ENCODE measurements at places on chromosomes 7 and 10.

DNA sequence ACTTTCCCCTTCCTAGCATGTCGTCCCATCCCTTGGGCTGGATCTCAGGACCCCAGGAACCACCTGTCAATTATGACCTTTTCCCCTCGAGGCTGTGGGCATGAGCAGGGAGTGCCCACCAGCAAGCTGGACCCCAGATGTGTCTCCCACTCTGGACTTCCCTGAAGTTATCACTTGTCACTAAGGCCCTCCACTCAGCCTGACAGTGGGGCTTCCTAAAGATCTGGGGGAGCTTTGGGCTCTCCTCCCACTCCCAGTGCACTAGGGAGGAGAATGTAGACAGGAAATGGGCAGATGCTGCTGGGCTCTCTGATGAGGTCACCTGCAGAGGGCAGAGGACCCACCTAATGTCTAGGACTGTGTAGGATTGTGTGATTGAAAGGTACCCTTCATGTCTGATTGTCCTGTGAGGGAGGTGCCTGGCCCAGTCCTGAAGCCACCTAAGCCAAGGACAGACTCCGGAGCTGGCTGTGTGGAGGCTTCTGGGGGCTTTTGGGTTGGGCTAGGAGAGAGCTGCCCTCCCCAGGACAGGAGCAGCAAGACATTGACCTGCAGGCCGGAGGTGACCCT, 18.7 kb downstream of the MYO1G start:
- no peak for DNase-seq

DNA sequence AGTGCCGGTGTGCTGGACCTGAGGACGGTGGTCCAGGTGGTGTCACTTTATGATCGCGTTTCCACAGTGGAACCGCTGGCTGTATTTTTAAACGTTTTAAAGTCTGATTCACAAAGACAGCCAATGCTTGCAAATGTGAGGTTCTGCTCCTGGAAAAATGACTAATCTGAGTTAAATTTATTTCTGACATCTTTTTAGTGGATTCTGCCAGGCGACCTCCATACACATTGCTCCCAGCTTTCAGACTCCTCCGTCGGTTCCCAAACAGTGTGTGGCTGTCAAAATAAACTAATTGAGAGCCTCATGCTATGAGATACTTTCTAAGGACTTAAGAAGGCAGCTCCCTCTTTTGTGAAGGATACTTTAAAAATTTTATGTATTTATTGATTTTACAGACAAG, 12.7 kb upstream of the TTYH3 start:
- no peak for DNase-seq

DNA sequence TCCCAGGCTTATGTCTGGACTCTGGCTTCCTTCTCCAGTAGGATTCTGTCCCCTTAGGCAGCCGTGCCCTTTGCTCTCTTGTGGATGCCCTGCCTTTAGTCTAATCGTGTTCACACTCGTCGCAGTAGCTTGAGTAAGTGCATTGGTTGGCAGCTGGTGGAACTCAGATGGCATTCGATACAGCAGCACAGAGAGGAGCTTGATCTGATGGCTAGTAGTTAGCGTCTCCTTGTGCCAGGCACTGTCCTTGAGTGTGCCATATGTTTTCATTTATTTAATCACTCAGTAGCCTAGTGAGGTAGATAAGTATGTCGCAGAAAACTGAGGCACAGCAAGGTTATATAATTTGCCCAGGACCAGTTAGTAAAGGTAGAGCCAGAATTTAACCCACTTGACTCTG, 18.2 kb upstream of the PARP12 start:
- DNase-seq = no peak

DNA sequence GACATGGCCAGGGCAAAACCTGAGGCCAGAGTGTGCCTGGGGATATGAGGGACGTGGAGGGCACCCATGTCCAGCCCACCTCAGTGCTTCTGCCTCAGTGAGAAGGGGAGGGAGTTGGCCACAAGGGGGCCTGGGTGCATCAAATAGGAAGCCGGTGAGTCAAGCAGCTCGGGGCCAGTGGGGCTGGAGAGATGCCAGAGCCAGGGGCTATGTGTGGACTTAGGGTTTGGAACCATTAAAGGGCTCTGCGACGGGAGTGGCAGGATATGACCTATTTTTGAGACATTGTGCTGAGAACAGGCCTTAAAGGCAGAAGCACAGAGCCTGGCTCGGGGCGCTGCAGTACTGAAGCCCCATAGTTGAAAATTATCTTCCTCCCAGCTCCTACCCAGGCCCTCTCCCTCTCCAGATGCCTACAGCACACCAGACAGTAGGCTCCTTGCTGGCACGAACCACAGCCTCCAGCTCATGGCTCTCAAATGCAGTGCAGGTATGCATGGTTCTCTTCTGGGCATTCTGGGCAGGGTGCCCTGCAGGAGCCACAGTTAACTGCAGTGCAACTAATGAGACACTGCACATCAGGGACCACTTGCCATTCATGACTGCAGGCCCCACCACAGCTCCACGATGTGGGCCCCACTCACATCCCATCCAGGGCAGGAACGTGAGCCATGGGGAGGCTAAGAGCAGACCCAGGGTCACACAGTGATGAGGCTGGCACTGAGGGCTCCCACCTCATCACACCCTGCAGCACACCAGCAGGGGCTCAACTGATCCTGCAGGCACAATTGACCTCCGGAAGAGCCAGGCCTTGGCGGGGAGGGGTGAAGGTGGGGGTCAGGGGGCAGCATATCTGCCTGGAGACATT, 7.2 kb upstream of the PGAM2 start:
- peak; percentile 61 for DNase-seq

- no peak for DNase-seq
Measured at GRCh38 chr10:125983161-125983560, 86.8 kb downstream of the FANK1 start.

DNA sequence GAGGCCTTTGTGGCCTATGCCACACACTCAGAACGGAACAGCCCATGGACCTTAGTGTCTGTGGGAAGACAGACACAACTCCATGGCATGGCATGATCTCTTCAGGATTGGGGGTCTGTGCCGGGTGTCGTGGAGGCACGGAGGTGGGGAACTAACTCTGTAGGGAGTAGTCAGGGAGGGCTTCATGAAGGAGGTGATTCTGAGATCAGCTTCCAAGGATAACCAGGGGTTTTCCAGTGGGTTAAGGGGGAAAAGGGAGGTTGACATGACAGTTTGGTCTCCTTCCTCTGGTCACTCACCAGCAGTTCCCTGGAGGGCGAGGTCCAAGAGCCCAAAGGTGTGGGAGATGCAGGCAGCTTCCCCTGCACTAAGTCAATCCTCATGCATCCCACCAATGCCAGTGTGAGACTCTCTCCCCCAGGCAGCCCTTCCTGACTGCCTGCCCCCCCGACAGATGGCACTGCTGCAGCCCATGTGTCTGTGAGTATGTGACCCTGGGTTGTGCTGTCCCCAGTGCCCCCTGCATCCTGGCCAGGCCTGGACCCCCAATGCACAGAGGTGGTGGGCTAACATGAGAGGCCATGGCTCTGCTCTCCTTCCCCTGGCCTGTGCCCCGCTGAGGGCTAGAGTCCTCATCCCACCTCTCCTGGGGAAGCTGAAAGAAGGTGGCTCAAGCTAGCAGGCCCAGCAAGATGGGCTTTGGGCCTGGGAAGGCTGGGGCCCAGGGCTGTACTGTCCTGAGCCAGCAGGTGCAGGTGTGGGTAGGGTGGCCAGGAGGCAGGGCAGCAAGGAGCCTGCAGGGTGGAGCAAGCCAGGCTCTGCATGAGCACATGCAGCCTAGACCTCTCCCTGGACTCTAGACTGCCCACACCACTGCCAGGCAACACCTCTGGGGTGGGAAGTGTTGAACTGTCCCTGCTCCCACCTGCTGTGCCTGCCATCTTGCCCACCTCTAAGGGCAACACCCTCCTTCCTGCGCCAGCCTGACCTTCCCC, 39.7 kb downstream of the RASGEF1A start:
- no peak for DNase-seq

DNA sequence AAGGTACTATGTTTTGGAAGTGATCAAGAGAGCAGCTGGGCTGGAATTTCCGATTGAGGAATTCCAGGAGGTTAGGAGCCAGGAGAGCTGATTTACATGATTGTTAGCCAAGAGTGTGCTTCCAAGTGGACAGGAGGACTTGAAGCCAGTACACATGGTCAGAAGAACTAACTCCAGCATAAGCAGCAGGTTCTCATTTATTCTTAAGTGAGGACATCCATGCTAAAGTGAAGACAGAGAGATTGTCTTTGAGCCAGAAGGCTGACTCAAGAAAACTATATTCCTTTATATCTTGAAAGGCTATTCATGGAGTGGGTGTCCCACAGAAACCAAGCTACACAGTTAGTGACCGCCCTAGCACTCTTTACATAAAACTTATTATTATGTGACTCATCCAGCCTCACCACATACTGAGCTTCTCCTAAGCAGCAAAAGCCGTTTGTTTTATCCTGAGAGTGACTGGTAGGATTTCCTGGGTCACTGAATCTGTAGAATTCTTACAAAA, 56.7 kb upstream of the SEMA3A start:
- DNase-seq = no peak

- DNase-seq = no peak
Measured at GRCh38 chr10:48568131-48568530, 36.7 kb downstream of the ARHGAP22 start.

GRCh38 chr10:113709221-113709838, 29.6 kb downstream of the CASP7 start:
- DNase-seq = no peak

DNA sequence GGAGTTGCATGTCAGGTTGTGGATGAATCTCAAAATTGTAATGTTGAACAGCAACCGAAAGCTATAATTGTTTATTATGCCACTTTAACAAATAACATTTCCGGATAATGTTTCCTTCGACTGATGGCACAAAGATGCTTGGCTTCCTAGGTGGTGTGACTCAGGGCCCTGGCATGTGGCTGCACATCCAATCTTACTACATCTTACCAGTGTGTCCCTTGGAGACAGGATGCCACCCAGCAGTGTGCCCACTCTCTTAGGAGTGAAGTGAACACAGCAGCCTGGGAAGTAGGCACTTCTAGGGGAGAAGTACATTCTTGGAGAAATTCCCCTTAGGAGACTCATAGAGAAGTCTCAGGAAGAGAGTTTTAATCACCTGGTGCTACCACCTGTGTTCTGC, 33.0 kb upstream of the GPR26 start:
- DNase-seq = no peak

DNA sequence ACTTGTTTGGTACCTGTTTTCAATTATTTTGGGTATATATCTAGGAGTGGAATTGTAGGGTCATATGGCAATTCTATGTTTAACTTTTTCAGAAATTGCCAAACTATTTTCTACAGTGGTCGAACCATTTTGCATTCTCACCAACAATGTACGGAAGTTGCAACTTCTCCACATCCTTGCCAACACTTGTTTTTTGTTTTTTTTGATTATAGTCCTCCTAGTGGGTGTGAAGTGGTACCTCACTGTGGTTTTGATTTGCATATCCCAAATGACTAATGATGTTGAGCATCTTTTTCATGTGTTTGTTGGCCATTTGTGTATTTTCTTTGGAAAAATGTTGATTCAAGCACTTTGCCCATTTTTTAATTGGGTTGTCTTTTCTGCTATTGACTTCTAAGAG, 122.1 kb downstream of the RPS24 start:
- DNase-seq = no peak

GRCh38 chr7:30029696-30030095, 1.5 kb downstream of the PLEKHA8 start:
- no peak for DNase-seq

GRCh38 chr10:60466267-60467201, 76.9 kb upstream of the ANK3 start:
- DNase-seq = no peak

GRCh38 chr7:80785276-80785675, 133.6 kb downstream of the SEMA3C start:
- DNase-seq = no peak

GRCh38 chr10:72850861-72851260, 42.7 kb upstream of the OIT3 start:
- DNase-seq = no peak

GRCh38 chr7:35232994-35233393, 20.9 kb downstream of the TBX20 start:
- no peak for DNase-seq

DNA sequence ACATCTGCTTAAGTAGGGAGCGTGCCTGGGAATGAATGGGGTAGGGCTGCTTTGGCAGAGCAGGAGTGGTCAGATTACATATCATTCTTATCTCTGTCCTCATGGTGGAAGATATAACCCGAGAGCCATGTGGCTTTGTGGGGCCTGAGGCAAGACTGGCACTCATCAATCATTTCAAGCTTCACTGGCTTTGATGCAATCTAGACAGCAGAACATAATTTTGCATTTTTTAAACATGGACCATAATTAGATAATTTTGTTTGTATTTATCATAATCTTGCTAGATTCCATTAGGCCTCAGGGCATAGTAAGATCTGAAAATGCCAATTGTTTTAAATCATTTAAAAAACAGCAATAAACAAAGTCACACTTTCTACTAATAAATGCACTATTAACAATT, 480.3 kb downstream of the NXPH1 start:
- DNase-seq = no peak

GRCh38 chr10:116757246-116757645, 14.9 kb upstream of the HSPA12A start:
- no peak for DNase-seq

GRCh38 chr7:93851536-93851935, 39.0 kb downstream of the TFPI2 start:
- no peak for DNase-seq

DNA sequence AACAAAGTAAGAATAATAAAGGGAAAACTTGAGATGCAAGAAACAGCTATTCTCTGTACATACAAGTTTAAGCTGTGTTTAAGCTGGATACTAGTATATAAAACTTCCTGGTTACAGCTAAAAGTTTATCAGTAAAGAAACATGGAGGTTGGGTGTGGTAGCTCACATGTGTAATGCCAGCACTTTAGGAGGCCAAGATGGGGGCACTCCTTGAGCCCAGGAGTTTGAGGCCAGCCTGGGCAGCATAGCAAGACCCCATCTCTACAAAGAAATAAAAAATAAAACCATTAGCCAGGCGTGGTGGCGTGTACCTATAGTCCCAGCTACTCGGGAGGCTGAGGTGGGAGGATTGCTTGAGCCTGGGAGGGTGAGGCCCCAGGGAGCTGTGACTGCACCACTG, 3.2 kb downstream of the RSU1 start:
- DNase-seq = no peak

DNA sequence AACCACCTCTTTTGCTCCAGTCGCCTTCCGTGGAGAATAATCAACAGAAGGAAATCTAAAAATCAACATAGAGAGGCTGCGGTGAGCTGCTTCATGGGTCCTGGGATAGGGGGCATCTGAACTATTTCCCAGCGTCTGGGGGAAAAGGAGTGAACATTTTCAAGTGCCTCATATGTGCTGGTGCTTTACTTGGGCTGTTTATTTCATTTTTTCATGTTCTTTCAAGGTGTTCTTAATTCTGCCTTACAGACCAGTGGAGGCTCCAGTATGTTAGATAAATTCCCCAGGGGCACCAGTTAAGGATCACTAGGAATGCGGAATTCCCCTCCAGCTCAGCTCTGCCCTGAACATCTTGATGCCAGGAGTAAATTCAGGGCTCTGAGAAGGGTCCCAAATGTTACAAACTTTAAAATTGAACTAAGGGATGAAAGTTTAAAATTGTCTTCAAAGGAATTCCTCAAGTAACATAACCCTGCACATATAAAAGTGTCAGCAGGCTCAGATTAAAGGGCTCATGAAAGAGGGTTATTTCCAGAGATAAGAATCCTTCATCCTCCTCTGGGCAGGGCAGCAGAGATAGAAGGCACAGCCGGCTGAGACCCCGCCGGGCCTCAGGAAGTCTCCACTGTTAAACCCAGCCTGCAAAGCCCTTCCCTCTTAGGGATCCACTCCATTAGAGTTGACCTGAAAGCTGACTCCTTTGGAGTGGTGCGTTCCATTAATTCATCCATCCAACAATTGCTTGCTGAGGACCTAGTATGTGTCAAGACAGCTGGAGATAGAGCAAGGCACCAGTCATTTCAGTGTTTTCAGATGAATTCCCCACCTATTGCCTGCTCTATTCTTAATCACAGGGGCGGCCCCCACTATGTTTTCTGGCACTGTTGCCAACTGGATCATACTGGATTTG, 345.8 kb downstream of the KCNMA1 start:
- no peak for DNase-seq

All from D721Med (cell line).